ENCODE measurements at places on chromosomes 13 and 19. TPM values are rescaled to one million over a fixed set of nuclear protein-coding genes. Genes with fewer than 3 reads are reported as not detected.

Gene GJB6
- 0.02 TPM for total RNA-seq

Gene CPT1C
- 13.8 TPM for total RNA-seq

Gene CRB3
- total RNA-seq, result 5.0 TPM

Gene ANGPTL8
- total RNA-seq, result not detected

Gene HSD17B14
- total RNA-seq, result 16.1 TPM

Gene IGFL3
- total RNA-seq, result 0.25 TPM

Gene CLC
- total RNA-seq, result not detected

Gene CEACAM7
- 0.10 TPM for total RNA-seq

Gene ZNF560
- total RNA-seq, result not detected

Gene ZNF324
- total RNA-seq, result 10.3 TPM

Gene TMEM86B
- 4.4 TPM for total RNA-seq

Gene CATSPERD
- not detected for total RNA-seq

Gene GIPR
- 2.0 TPM for total RNA-seq

Gene URAD
- not detected for total RNA-seq

Gene KIR2DL3
- not detected for total RNA-seq

Gene ZNF582
- 1.1 TPM for total RNA-seq

Gene PRODH2
- 0.14 TPM for total RNA-seq

Gene ADGRE3
- total RNA-seq, result not detected

Gene KIR3DL1
- total RNA-seq, result not detected

Gene NRTN
- 1.6 TPM for total RNA-seq

Gene PSG5
- 0.52 TPM for total RNA-seq

Gene FXYD3
- 0.50 TPM for total RNA-seq

Gene CGB8
- 3.0 TPM for total RNA-seq

Gene FCHO1
- total RNA-seq, result 18.8 TPM

Gene PLPP2
- total RNA-seq, result 112 TPM

Gene CYP2B6
- not detected for total RNA-seq

Gene ZNF628
- 10.1 TPM for total RNA-seq

Gene KLK4
- total RNA-seq, result 0.17 TPM

Gene ATF5
- 46.4 TPM for total RNA-seq

Gene KCNN4
- total RNA-seq, result 52.9 TPM

Gene SULT2A1
- not detected for total RNA-seq

Gene CHERP
- total RNA-seq, result 30.9 TPM

Gene IGFL2
- 0.86 TPM for total RNA-seq

Gene SMIM44
- not detected for total RNA-seq

Gene SIX5
- total RNA-seq, result 29.0 TPM

Gene ZNF430
- total RNA-seq, result 2.3 TPM

Gene SH2D3A
- total RNA-seq, result 19.9 TPM

Data from A549 treated with AZD2906 at 1 μM for 4 hours (cell line).